ENCODE measurements at places on chromosomes 1 and 21. TPM values are rescaled to one million over a fixed set of nuclear protein-coding genes. Genes with fewer than 3 reads are reported as not detected.

Gene EEIG2
- total RNA-seq = 32.8 TPM

GRCh38 chr1:112380356-112380755, 15.7 kb upstream of the CTTNBP2NL start:
- no peak for DNase-seq
- H3K4me3 ChIP-seq = no peak overlapping the region
- H3K4me1 ChIP-seq = no peaks in the 10 kb centered on the region
- H3K27me3 ChIP-seq = no peaks in the 10 kb centered on the region
- H3K36me3 ChIP-seq = no peaks in the 10 kb centered on the region

Gene OR6Y1
- not detected for total RNA-seq

Gene CD58
- total RNA-seq = 16.1 TPM

GRCh38 chr21:38980416-38981313, 174.9 kb downstream of the ETS2 start:
- no peaks in the 10 kb centered on the region for H3K4me1 ChIP-seq
- no peak overlapping the region for H3K4me3 ChIP-seq
- no peaks in the 10 kb centered on the region for H3K36me3 ChIP-seq
- no peak overlapping the region for H3K27ac ChIP-seq
- no peaks in the 10 kb centered on the region for H3K27me3 ChIP-seq

Gene TMEM81
- 2.5 TPM for total RNA-seq

Gene RIPPLY3
- total RNA-seq = 0.21 TPM

Gene ANKRD35
- total RNA-seq = 0.59 TPM

- H3K4me1 ChIP-seq = peaks cover 4% of the 10 kb centered on the region
- H3K4me3 ChIP-seq = no peak overlapping the region
- no peak overlapping the region for H3K27ac ChIP-seq
- H3K27me3 ChIP-seq = no peaks in the 10 kb centered on the region
- peak; percentile 17 for DNase-seq
- H3K36me3 ChIP-seq = no peaks in the 10 kb centered on the region
Measured at GRCh38 chr21:42340187-42341050, 10.4 kb downstream of the TFF2 start.

DNA sequence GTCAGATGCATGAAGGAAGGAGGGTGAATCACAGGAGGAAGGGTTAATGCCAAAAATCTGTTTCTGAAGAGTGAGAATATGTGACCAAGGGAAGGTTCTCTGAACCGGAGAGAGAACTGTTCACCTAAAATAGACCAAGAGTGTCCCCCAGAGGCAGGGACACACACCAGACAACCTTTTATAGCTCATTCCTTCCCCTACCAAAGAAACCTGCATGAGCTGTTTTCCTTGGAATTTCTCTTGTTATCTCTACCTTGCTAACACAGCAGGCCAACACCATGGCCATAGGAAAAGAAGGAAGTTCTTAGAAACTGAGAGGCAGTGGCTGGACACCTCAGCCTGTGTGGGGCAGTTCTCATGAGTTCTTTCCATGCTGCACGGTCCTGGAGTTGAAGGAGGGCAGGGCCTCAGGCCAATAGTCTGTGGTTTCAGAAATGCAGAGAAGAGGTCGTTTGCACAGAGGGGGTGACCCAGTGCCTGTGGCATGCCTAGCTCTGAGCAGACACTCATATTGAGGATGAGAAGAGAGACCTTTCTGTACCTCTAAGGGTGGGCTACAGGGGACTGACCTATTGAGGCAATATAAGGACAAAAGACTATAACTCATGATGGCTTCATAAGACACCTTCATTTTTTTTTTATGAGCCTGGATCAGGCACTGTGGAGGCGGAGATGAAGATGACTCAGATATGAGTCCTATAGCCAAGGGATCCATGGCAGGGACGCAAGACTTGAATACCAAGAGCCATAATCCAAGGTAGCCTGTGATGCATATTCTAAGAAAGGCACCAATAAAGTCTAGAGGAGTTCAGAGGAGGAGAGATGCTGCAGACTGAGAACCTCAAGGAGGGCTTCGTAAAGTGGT, 39.4 kb downstream of the IGFN1 start:
- no peak for DNase-seq
- no peaks in the 10 kb centered on the region for H3K27me3 ChIP-seq
- H3K4me1 ChIP-seq = no peaks in the 10 kb centered on the region
- no peak overlapping the region for H3K4me3 ChIP-seq
- H3K27ac ChIP-seq = no peak overlapping the region

- no peaks in the 10 kb centered on the region for H3K27me3 ChIP-seq
- peak; percentile 30 for DNase-seq
- H3K4me1 ChIP-seq = peaks cover 4% of the 10 kb centered on the region
- H3K27ac ChIP-seq = no peak overlapping the region
- H3K36me3 ChIP-seq = no peaks in the 10 kb centered on the region
- peak overlapping the region; percentile 64 for H3K4me3 ChIP-seq
Measured at GRCh38 chr1:1116701-1117468, 996 bp upstream of the C1orf159 start.

Gene LGR6
- 1.3 TPM for total RNA-seq

- H3K27me3 ChIP-seq = no peaks in the 10 kb centered on the region
- H3K27ac ChIP-seq = no peak overlapping the region
- H3K4me3 ChIP-seq = no peak overlapping the region
- H3K36me3 ChIP-seq = no peaks in the 10 kb centered on the region
- no peak for DNase-seq
Measured at GRCh38 chr1:214120951-214121350, 133.2 kb downstream of the PROX1 start.

DNA sequence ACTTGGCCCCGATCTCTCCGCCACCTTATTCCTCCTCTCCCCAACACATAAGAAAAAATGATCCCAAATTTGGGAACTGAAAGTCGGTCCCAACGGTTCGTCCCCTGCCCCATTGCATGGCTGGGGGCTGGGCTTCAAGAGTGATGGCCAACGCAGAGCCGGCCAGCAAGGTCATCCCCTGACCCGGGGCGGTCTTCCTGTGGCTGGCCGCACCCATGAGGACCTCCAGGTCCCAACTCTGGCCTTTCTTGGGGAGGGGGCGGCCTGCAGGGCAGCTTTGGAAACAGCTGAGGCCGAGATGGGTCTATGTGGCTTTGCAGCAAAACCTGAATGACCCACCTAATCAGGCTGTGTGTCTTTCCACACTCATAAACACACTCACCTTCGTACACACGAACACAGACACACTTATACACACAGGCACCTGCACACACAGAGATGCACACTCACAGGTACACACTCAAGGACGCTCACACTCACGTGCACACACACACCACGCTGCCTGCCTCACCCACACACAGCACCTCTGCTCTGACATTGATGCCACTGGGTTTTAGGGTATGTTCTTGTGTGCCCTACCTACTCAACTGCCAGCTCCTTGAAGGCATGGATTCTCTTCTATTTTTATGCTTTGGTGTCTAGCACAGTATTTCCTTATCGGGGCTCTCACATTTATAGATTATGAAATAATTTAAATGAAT, 562 bp downstream of the DYNLT5 start:
- no peak overlapping the region for H3K27ac ChIP-seq
- H3K27me3 ChIP-seq = no peaks in the 10 kb centered on the region
- no peaks in the 10 kb centered on the region for H3K36me3 ChIP-seq
- DNase-seq = no peak

- DNase-seq = peak; percentile 32
- no peak overlapping the region for H3K27ac ChIP-seq
- no peaks in the 10 kb centered on the region for H3K36me3 ChIP-seq
- H3K4me3 ChIP-seq = no peak overlapping the region
- no peaks in the 10 kb centered on the region for H3K27me3 ChIP-seq
- no peaks in the 10 kb centered on the region for H3K4me1 ChIP-seq
Measured at GRCh38 chr1:194295685-194296084, 1109.3 kb upstream of the B3GALT2 start.

DNA sequence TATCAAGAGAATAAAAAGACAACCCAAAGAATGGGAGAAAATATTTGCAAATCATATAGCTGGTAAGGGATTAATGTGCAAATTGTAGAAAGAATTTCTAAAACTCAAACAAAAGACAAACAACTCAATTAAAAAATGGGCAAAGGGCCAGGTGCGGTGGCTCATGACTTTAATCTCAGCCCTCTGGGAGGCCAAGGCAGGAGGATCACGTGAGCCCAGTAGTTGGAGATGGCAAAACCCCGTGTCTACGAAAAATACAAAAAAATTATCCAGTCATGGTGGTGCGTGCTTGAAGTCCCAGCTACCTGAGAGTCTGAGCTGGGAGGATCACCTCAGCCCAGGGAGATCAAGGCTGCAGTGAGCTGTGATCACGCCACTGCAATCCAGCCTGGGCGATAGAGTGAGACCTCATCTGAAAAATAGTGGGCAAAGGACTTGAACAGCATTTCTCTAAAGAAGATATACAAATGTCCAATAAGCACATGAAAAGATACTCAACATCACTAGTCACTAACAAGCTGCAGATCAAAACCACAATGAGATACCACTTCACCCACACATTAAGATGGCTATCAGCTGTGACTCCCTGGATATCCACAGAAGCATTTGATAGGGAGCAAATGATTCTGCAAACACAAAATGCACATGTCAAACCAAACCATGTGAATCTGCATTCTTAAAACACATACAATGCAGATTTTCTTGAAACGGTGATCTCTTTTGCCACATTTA, 20.9 kb downstream of the SLC30A1 start:
- H3K36me3 ChIP-seq = no peaks in the 10 kb centered on the region
- no peaks in the 10 kb centered on the region for H3K27me3 ChIP-seq
- H3K4me3 ChIP-seq = no peak overlapping the region

- H3K4me1 ChIP-seq = no peaks in the 10 kb centered on the region
- H3K27ac ChIP-seq = no peak overlapping the region
- H3K36me3 ChIP-seq = no peaks in the 10 kb centered on the region
- no peak overlapping the region for H3K4me3 ChIP-seq
- no peak for DNase-seq
Measured at GRCh38 chr21:36852293-36852692, 114.2 kb downstream of the HLCS start.

GRCh38 chr21:39400173-39400572, 45.4 kb downstream of the LCA5L start:
- no peaks in the 10 kb centered on the region for H3K36me3 ChIP-seq
- H3K27ac ChIP-seq = no peak overlapping the region
- no peaks in the 10 kb centered on the region for H3K4me1 ChIP-seq
- no peaks in the 10 kb centered on the region for H3K27me3 ChIP-seq

GRCh38 chr21:38506661-38507281, 8.5 kb upstream of the ERG start:
- peak; percentile 74 for DNase-seq
- peaks cover 4% of the 10 kb centered on the region for H3K4me1 ChIP-seq
- H3K27ac ChIP-seq = peak overlapping the region; percentile 24
- no peaks in the 10 kb centered on the region for H3K36me3 ChIP-seq
- no peak overlapping the region for H3K4me3 ChIP-seq

Measured in colonic mucosa (tissue), 4 donors.